ENCODE measurements at places on chromosomes 1 and 21. TPM values are rescaled to one million over a fixed set of nuclear protein-coding genes. Genes with fewer than 3 reads are reported as not detected.

C1orf185 gene
- total RNA-seq: not detected

AMY1B gene
- total RNA-seq: not detected

TDRKH gene
- total RNA-seq: 5.5 TPM

CTBS gene
- total RNA-seq: 29.0 TPM

LRIF1 gene
- total RNA-seq: 44.7 TPM

C2CD4D gene
- total RNA-seq: not detected

OR2G6 gene
- total RNA-seq: not detected

RNU1-2 gene
- total RNA-seq: not detected

BRDT gene
- not detected for total RNA-seq

SV2A gene
- 11.4 TPM for total RNA-seq

ITLN2 gene
- total RNA-seq: not detected

TGFB2 gene
- 11.3 TPM for total RNA-seq

RAB25 gene
- total RNA-seq: not detected

CNKSR1 gene
- 0.12 TPM for total RNA-seq

EVI5 gene
- 12.6 TPM for total RNA-seq

CLCA4 gene
- total RNA-seq: not detected

TFB2M gene
- total RNA-seq: 22.0 TPM

TIE1 gene
- total RNA-seq: 0.68 TPM

FAM72C gene
- 0.29 TPM for total RNA-seq

RGS13 gene
- total RNA-seq: 0.20 TPM

KCNE2 gene
- total RNA-seq: not detected

LIN28A gene
- total RNA-seq: not detected

TINAGL1 gene
- 7.0 TPM for total RNA-seq

KRTAP19-3 gene
- total RNA-seq: not detected

NCAM2 gene
- 0.12 TPM for total RNA-seq

PEF1 gene
- 114 TPM for total RNA-seq

FCRL6 gene
- not detected for total RNA-seq

AMY1C gene
- total RNA-seq: not detected

HSD3B2 gene
- total RNA-seq: not detected

GRIK3 gene
- total RNA-seq: not detected

BSND gene
- not detected for total RNA-seq

TXNIP gene
- total RNA-seq: 18.0 TPM

PLA2G2F gene
- total RNA-seq: not detected

EPHA10 gene
- total RNA-seq: not detected

Measured in RPMI7951 (cell line).